AG20443 (cell line): ENCODE measurements at places on chromosomes 3 and 15.

- DNase-seq: no peak
Measured at GRCh38 chr3:159892171-159892795, 96.4 kb upstream of the IL12A start.

DNA sequence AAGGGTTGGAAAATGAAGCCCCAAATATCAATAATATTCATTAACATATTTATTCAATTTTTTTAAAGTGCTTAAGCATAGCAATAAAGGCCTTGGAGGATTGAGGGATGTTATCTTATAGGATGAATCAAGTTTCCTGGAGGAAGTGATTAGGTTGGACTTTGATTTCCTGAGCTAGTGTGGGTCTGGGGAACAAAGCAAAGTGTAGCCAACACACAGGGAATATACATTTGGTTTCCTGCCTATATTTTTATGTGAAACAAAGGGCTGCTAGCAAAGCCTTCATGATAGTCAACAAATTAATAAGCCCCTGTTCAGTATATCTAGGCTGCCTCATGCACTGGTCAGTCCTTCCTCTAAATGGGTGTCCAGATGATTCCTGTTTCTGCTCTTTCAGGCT, 261.1 kb upstream of the IL12A start:
- DNase-seq: no peak

DNA sequence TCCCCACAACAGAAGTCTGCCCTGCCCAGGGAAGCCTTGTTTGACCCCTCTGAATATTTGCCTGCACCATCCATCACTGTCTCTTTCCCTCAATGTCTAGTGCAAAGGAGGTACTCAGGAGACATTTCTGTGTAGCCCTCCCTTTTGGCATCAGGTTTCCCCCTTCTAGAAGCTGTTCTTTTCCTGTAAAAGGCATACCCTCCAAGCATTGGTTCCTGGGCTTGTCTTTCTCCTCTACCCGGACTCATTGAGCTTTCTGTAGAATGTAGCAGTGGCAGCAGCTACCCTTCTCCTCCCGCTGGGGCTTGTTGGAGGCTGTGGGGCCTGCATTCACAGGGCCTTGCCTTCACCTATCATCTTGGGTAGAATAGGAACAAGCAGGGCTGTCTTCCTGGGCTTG, 63.5 kb downstream of the CTDSPL start:
- no peak for DNase-seq

- DNase-seq: no peak
Measured at GRCh38 chr15:92041371-92041770, 187.9 kb downstream of the SLCO3A1 start.

- DNase-seq: no peak
Measured at GRCh38 chr15:75452865-75453702, 1.6 kb upstream of the SIN3A start.

GRCh38 chr15:85725019-85725418, 69.7 kb downstream of the KLHL25 start:
- DNase-seq: no peak

DNA sequence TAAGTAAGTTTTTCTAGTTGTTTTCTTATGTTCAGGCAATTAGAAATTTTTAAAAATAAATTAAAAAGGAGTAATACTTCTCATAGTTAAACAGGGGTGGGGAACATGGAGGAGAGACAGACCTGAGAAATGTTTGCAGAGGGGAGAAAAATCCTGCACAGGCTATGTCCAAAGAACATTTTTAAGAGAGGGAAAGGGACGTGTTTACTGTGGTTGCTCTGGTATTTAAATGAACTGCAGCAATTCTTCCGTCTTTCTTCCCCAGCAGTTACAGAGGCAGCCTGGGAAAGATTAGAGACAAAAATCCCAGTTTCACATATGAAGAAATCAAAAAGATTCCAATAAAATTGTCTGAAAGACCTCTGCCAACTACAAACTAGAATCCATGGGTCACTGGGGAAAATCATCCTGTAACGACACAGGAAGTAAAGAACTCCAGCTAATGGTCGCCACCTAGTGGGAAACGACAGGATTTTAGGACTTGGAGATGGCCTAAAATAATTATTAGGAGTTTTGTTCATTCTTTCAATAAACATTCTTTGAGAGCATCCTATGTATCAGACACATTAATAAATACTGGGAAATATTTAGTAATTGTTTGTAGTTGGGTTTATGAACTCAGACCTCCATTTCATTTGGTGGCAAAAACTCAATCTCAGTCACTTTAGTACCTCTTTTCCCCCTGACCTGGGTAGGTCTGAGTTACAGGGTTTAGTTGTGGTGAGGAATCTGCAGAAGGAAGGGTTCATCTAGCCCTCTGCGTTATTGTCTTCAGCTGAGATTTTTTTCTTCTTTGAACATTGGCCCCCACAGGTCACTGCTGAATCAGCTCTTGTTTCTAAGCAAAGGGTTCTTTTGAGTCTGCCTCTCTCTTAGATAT, 69.9 kb upstream of the GOLIM4 start:
- peak; percentile 73 for DNase-seq

GRCh38 chr3:78605178-78605577, 1162.6 kb downstream of the ROBO1 start:
- no peak for DNase-seq

- DNase-seq: no peak
Measured at GRCh38 chr3:126463521-126463920, 12.2 kb downstream of the ZXDC start.

GRCh38 chr15:93028632-93029213, 60.3 kb downstream of the RGMA start:
- DNase-seq: peak; percentile 88

DNA sequence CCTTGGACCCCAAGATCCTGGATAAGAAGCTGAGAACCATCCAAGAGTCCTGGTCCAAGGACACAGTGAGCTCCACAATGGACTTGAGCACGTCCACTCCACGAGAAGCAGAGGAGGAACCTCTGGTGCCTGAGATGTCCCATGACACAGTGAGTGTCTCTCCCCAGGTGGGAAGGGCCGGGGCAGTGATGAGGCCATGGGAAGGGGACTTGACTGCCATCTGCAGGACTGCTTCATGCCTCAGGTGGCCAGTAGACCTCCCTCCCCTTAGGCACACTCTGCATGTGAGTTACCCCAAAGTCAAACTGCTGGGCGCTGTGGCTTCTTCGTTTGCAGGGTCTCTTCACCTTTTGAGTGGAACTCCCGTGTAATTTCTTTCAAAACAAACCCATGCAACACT, 59.7 kb downstream of the CCDC33 start:
- DNase-seq: no peak
